ENCODE measurements at places on chromosomes 3 and 15. TPM values are rescaled to one million over a fixed set of nuclear protein-coding genes. Genes with fewer than 3 reads are reported as not detected.
A peak's percentile ranks its signal among the peaks of the same experiment; 100 is the strongest.

RLBP1 gene
- total RNA-seq = not detected

KIF9 gene
- 6.0 TPM for total RNA-seq

MUSTN1 gene
- not detected for total RNA-seq

SERINC4 gene
- total RNA-seq = not detected

DTX3L gene
- total RNA-seq = 46.6 TPM

DPPA2 gene
- not detected for total RNA-seq

GOLGA8M gene
- not detected for total RNA-seq

GP9 gene
- not detected for total RNA-seq

PLA2G4E gene
- total RNA-seq = not detected

MUC4 gene
- 0.14 TPM for total RNA-seq

IL12A gene
- total RNA-seq = 2.8 TPM

GRCh38 chr15:67998599-67999133 lies 55.4 kb upstream of the PIAS1 start:
- peak; percentile 58 for DNase-seq

DNA sequence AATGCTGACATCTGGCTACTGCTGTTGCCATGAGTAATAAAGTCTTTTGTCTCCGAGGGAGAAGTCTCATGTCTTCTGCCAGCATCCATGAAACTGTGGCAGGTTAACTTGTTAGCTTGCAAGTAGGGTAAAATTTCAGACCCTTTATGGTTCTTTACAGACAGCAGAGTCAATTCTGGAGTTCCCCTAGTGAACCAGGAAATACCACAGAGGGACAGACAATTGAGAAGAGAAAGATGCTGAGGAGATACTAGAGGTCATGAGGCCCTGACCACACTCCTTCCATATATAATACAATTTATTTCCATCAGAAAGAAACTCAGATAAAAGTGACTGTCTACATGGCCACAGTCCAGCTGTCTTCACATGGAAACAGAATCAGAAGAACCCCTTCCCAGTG lies 38.1 kb downstream of the NMNAT3 start:
- DNase-seq = no peak

GRCh38 chr3:124981472-124981871 lies 46.9 kb upstream of the MUC13 start:
- no peak for DNase-seq

DNA sequence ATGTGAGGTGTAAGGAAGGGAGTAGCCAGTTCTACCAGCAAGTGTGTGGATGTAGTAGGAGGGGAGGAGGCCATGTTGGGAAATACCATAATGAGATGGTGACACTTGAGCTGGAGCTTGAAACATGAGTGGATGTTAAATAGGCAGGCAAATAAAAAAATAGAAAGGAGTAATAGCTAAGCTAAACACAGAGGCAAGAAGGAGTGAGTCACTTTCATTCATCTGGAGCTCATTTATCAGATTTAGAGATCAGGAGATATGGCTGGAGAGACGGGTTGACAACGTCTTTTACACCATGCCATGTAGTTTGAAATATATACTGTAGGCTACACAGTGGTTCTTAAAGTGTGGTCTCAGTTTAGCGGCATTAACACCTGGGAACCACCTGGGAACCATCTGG lies 390.5 kb downstream of the DIPK2A start:
- no peak for DNase-seq

GRCh38 chr15:25770618-25771337 lies 92.3 kb downstream of the ATP10A start:
- DNase-seq = no peak

GRCh38 chr3:184307915-184308314 lies 6.5 kb upstream of the EIF4G1 start:
- no peak for DNase-seq

DNA sequence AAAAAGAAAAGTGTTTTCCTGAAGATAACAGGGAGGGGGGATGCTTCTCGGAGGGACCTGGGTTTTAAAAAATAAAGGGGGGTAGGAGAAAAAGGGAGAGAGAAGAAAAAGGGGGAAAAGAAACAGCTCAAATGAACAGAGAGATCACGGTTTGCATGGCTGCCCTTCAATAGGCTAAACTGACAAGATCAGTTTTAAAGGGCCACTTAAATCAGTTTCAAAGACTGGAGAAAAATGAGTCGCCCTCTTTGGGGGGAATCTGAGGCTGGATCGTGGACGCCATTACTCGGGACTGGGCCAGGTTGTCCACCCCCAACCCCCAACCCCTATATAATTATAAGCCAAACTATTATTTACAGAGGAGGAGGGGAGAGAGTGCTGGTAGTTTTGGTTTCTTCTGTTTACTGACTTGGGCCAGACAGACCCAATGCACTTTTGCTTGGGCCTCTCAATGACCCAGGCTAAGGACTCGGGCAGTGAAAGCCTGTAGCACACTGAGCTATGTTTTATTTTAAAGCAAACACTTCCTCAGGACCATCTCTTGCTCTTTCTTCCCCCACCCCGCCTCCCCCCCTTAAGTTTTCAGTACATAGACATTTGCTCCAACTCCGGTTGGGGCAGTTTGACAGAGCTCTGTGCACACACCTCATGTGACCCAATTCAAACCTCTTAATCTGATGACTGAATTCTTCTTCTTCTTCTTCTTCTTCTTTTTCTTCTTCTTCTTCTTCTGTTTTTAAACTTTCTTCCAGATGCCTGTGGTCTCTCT lies 6.3 kb downstream of the NR2F2 start:
- peak; percentile 13 for DNase-seq

- peak; percentile 29 for DNase-seq
Observed at GRCh38 chr3:9951962-9952805, at the start of gene PRRT3. Gene PRRT3, minus strand, starts transcription at chr3:9952408. Its CDS starts 2,293 bp downstream, at chr3:9950115.

GRCh38 chr15:51642696-51643095 lies 20.1 kb upstream of the DMXL2 start:
- no peak for DNase-seq

DNA sequence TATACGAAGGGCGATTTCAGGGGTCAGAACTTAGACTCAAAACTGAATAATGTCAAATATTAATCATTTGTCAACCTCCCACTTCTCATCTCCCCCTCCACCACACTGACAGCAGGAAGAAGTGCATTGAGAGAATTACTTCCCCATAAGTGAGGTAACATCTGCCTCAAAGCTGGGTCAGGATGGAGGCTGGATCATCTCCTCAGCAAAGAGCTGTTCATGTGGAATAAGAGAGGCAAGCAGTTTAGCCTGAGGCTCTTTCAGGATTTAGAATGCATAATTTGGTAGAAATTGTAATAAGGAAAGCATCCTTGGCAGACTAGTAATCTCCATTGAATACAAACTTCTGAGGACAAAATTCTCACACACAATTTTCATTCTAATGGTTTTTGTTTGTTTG lies 512.1 kb downstream of the ROBO1 start:
- no peak for DNase-seq

DNA sequence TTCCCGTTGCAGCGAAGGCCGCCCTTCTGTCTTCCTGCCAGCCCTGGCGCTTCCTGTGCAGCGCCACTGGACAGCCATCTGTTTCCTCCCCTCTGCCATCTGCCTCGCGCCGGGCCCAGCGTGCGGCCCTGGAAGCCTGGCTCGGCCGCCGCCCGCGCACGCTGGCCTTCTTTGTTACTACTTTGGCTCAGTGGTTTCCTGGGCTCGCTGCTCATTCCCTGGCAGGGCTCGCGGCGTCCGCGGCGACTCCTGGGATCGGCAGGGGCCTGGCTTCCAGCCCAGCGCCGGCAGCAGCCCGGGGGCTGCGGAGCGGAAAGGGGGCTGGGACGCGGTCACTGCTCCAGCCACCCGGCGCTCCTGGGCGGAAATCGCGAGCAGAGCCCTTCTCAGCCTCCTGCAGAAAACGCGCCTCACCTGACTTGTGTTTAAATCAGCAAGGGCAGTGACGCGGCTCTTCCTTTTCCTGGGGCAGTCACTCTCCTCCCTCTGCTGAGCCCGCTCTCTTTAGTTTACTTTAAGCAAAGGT lies 10.0 kb downstream of the CMTM7 start:
- DNase-seq = peak; percentile 82

GRCh38 chr3:882533-882932 lies 210.3 kb upstream of the CNTN6 start:
- no peak for DNase-seq

DNA sequence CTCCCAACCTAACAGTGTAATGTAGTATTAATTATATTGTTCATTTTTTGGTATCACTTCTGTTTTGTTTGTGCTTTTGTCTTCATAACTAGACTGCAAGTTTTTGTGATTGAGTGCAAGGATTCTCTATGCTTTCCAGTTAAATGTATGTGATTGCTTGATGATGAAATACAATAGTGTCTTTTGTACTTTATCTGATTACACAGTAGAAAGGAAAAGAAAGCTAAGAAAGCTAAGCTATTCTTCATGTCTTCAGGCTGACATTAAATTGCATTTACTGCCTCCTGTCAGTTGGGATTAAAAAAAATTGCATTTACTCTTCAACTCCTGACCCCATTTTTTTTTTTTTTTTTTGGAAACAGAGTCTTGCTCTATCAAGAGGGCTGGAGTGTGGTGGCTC lies 28.5 kb downstream of the RTF1 start:
- no peak for DNase-seq

GRCh38 chr3:77939726-77940125 lies 899.8 kb downstream of the ROBO2 start:
- DNase-seq = no peak

GRCh38 chr15:77311618-77312398 lies 108.1 kb downstream of the PEAK1 start:
- DNase-seq = no peak

GRCh38 chr15:64906402-64906801 lies 5.3 kb upstream of the ANKDD1A start:
- DNase-seq = no peak

GRCh38 chr3:187025656-187026316 lies 95.5 kb downstream of the ST6GAL1 start:
- no peak for DNase-seq

- peak; percentile 84 for DNase-seq
Observed at GRCh38 chr3:46913644-46914043, 36.1 kb downstream of the PTH1R start.

DNA sequence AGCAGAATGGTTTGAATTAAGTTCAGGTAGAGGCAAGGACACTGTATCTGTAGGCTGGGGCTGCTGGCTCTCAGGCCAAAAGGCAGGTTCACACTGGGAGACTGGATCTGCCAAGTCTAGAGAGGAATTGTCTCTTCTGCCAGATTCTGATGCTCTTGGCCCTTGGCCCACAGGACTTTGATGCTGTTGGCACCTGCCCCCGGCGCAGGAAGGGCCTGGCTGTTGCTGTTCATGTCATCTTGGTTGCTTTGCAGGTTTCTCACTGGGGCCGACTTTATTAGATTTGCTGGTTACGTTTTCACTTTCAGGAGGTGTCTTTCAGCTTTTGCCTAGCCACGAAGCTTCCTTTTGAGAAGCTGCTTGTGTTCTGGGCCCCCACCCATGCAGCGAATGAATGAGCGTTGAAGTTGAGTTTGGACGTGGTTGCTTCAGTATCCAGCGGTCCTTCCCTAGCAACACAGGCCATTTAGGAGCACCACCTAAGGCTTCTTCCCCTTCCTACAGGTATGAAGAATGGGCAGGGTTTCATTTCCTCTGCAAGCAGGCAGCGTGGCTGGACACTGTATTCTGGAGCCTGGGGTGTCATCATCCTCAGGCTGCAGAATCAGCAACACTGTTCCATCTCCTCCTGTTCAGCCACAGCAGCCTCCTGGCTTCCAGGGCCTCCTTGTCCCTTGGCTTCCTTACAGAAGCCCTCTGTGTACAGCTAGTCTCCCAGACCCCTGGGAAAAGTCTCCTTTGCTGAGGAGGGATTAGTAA lies 65.6 kb upstream of the PRR23C start:
- DNase-seq = no peak

GRCh38 chr15:37793851-37794250 lies 140.6 kb upstream of the TMCO5A start:
- no peak for DNase-seq

Data from adrenal gland (tissue), 19 donors.